ENCODE measurements at places on chromosomes 3 and 15.

- DNase-seq, result no peak
These were observed 118.8 kb downstream of the LPP start for GRCh38 chr3:188272481-188273372.

DNA sequence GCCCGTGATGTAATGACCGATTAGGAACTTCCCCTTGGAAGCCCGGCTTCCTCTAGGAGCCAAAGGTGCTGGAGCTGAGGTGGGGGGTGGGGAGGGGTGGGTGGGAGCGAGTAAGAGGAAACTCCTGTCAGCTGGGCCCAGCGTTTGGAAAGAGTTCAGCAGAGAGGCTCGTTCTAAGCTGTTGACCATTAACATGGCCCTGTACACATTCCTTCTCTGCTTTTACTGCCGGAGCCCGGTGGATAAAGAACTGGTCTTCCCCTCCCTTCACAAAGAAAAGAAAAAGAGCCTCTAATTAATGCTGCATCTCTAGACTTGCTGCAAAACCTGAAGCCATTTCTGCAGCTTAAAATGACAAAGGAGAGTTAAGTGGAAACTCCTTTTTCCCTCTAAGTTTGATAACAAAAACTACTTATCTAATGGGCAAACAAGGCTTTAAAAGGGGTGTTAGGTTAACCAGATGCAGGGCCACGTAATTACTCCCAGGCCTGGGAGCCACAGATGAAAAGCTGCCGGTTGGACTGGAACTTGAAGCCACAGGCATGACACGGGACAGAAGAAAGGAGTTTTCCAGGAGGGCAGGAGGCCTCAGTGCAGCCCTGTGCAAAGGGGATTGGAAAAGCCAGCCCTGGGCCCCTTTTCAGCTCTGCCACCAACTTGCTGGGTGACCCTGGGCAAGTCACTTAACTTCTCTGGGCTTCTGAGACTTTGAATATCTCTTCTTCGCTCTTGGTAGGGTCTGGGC lies 71.3 kb downstream of the SMAD6 start:
- DNase-seq, result no peak

DNA sequence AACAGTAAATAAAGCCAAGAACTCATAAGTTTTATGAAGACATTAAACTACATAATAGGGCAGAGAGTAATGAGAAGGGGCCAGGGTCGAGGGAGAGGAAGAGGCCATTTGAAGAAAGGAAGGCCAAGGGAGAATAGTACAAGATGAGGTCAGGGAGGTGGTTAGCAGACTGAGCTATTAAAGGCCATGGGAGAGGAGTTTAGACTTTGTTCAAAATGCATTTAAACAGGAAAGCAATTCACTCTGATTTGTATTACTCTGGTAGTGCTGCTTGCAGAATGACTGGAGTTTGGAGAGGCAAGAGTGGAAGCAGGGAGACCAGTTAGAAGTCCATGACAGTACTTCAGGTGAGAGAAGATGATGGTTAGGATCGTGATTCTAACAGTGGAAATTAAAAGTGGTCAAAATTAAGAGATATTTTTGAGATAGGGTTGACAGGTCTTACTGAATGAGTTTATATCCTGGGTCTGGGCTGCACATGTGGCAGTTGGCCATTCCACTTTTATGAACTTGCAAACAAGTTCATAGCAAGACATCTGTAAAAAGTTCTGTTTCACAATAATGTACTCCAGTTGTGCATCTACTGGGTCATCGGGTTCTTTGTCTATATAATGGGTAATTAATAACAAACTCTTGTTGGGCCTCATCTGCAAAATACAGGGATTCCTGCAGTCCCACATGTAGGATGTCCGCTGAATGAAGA lies 16.3 kb downstream of the PPP2R3A start:
- DNase-seq, result no peak

- no peak for DNase-seq
These were observed 33.5 kb downstream of the ZBTB38 start for GRCh38 chr3:141401573-141402475.

DNA sequence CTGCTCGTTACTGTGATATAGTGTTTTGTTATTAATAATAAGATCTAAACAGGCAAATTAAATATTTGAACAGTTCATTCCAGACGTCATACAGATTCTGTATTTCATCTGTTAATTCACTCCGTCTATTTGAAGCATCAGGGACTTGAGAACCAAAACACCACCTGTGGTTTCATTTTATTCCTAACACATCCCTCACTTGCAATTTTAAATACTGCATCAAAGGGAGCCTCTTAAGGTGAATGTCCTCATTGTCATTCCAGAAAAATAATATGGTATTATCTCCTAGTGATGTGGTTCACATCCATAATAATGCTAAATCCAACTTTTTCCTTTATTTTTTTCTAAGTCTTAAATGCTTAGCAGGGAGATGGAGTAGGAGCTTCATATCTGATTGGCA lies 1390.9 kb upstream of the CADM2 start:
- no peak for DNase-seq

DNA sequence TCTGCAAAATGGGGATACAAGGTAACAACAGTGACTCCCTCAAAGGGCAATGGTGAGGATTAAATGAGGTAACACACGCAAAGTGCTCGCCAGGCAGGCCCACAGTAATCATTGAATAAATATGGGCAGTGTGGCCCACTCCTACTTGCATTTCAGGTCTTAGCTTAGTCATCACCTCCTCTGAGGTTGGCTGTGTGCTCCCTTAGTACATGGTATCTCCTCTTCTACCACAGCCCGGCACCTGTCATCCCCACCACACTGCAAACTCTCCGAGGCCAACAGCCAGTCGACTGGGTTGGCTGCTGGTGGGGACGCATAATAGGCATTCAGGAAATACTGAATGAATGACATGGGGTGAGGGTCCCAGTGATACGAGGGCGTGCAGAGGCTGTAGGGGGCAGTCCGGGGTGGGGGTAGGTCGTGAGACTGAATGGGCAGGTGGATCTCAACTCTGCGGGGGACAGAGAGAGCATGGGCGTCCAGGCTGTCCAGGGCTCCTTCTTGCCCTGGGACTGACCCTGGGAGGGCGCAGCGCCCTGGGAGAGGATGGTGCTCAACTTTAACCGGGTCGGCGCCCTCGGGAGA lies 375 bp upstream of the MYZAP start:
- no peak for DNase-seq

DNA sequence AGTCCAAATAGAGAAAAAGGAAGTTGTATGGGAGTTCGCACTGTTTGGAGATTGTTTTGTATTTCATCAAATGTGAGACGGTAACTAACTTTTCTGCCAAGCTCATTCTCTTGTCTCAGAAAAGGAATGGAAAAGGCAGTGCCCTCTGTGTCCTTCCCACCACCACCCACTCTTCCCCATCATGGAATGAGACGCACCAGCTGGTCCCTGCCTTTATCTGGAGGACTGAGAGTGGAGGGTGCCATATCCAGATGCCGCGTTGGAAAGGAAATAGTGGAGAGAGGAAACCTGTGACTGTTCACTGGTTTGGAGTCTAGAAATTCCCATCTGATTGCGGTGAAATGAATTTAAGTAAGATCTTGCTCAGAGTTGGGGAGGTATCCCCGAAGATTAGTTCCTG lies 3.7 kb upstream of the CCK start:
- DNase-seq, result no peak

DNA sequence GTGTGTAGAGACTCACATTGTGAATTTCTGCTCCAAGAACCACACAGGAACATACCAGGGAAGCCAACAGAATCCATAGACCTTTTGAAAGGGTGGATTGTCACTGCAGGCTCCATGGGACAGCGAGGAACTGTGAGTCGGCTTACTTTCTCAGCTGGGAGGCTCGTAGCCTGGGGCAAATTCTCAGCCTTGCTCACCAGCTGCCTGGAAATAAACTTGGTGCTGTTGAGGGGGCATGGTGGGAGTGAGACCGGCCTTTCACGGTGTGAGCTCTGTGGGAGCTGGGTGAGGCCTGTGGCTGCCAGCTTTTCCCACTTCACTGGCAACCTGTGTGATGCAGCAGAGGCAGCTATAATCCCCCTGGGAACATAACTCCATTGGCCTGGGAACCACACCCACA lies 146.6 kb upstream of the P2RY1 start:
- DNase-seq, result no peak

DNA sequence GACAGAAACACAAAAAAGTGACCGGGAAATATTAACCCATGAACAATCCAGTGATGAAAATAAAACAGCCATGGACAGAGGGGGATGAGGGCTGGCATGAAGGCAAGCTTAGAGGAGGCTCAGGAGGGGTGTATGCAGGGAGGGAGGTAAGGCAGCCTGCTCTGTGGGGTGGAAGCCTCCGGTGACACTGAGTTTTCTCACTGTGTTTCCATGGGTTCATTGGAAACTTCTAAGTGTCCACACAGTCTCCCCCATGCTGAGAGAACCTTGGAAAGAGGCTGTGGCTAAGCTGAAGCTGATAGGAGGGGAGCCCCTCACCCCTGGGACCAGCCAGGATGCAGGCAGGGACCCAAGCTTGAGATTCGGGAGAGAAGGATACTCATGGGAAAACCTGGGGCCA lies 6.8 kb upstream of the SKOR1 start:
- DNase-seq, result no peak

GRCh38 chr3:127831723-127832172 lies 9.4 kb upstream of the MGLL start:
- peak; percentile 73 for DNase-seq

GRCh38 chr15:85031086-85031943 lies 49.7 kb downstream of the PDE8A start:
- no peak for DNase-seq

- no peak for DNase-seq
These were observed 79.4 kb downstream of the DHX30 start for GRCh38 chr3:47882338-47882737.

GRCh38 chr3:43757666-43758321 lies 67.1 kb downstream of the ABHD5 start:
- no peak for DNase-seq

Data from adrenal gland (tissue), 19 donors.